CD4-positive, alpha-beta T cell treated with Interferon alpha-2 for 1 hour (primary cell): ENCODE measurements at places on chromosomes 5 and 9.
A peak's percentile ranks its signal among the peaks of the same experiment; 100 is the strongest.

DNA sequence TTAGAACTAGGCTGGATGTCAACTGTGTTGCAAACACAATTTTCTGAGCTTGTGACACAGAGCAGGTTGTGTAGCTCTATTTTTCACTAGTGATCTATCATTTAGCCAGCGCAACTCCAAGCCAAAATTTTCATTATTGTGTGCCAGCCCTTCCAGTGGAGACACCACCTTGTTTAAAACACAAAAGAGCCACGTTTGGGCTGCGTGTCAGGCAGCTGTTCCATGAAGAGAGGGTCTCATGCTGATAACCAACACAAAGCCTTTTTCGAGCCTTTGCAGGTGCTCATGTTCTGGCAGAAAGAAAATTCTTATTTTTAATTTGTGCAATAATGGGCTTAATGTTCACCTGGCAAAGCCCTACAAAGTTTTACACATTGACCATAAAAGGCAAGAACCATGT lies 237.6 kb upstream of the RGMB start:
- DNase-seq = no peak

- no peak for DNase-seq
Measured at GRCh38 chr5:133482028-133482427, 130.3 kb downstream of the FSTL4 start.

- DNase-seq = no peak
Measured at GRCh38 chr9:83458530-83458929, 79.7 kb downstream of the FRMD3 start.

DNA sequence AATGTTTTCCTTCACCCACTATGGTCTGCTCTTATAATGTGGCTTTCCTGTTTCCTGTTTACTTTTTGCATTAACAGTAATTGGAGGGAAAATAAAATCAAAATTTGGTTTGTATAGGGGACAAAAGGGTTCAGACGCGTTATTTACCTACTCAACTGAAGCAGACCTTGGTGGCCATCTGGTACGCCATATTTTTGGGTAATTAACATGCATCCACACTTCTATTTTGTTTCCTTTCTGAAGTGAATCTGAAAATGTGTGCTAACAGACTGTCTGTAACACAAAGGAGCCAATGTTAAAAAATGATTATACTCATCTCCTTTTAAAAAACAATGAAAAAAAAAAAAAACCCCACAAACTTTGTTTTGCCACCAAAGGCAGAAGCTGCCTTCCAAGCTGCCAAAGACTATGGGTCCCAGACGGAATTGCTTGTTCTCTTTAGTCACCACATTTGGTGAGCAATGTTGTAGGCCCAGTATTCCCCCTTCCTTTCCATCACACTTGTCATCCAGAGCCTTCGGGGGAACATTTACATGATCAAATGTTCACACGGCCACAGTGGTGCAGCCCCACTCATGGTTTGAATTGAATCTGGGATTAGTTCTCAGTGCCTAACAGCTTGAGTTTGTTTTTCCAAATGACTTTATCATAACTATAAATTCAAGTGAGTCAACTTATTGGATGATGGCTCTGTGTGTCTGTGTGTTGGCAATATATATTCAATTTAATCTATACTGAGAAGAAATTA lies 323.7 kb upstream of the CD180 start:
- DNase-seq = no peak

DNA sequence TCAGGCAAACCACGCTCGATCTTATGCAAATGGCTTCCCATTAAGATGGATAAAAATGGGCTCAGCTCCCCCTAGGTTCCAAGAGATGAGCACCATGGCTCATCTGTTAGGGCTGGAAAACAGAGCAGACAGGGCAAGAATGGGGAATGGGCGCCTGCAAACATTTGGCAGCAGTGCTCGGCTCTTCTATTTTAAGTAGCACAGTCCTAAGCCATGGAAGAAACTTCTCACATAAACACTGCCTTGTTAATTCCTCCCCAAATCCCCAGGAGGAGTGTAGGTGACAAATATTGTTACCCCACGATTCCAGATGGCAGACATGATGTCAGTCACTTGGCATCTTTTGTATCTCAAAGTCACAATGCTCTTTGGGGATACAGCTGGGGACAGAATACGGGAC lies 221.8 kb downstream of the ICE1 start:
- DNase-seq = no peak

DNA sequence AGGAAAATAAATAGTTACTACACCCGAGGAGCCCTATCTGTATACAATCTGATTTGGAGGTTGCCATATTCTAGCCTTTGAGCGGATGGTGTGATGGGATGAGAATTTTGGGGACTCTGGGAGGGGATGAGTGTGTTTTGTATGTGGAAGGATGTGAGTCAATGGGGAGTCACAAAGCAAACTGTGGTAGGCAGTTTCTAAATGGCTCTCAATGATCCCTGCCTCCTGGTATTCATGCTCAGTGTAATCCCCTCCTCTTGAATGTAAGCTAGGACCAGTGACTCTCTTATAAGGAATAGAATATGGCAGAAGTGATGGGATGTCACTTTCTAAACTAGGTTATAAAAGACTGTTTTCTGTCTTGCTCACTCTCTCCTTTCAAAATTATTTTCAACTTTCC lies 205.7 kb upstream of the RIOK2 start:
- DNase-seq = no peak

- no peak for DNase-seq
Measured at GRCh38 chr5:127003798-127004495, 26.4 kb downstream of the MARCHF3 start.

DNA sequence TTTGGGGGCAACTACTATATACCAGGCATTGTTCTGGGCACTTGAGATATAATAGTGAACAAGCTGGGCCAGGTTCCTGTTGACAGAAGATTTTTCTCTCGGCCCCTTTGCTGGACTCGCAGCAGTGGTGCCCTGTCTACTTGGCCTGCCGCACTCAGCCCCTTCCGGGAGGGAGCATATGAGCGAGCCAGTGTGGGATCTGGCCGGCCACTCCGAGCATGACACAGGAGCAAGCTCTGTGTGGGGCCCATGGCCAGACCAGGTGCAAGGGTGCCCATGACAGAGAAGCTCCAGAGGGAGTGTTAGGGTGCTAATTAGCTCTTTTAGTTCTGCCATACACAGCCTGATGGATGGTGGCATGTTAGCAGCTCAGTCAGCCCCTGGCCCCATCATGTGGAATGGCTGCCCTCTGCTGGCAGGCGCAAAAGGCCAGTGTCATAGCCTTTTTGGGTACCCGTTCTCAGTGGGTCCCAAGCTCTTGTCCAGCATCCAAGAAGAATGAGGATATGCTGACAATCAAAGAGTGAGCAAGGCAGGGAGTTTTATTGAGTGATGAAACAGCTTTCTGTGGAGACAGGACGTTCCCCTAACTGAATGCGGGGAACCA lies 9.3 kb upstream of the KIF4B start:
- DNase-seq = peak; percentile 11

GRCh38 chr5:16615741-16616535 lies 859 bp downstream of the RETREG1 start:
- DNase-seq = no peak

GRCh38 chr5:38285226-38285625 lies 26.9 kb downstream of the EGFLAM start:
- no peak for DNase-seq

- no peak for DNase-seq
Measured at GRCh38 chr5:180495991-180496741, 2.0 kb downstream of the CNOT6 start.
